ENCODE measurements at places on chromosomes 4 and X. TPM values are rescaled to one million over a fixed set of nuclear protein-coding genes. Genes with fewer than 3 reads are reported as not detected.

DNA sequence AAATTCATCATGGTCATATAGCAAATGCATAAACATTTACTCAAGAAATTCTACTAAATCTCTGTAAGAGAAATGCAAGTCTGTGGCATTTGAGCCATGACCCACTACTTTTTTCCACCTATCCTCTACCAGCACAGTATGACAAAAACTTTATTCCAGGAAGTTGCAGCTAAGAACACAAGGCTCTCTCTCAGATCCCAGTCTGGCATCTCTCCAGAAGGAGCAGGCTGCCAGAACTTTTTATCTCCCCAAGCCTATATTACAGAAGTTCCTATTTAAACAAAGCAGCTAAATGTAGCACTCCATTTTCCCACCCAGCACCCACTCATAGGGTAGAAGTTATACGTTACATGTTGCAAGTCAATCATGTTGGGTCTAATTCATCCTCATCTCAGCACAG, 49.3 kb upstream of the EPGN start:
- no peak for DNase-seq

GRCh38 chr4:101807351-101807750, 16.8 kb downstream of the BANK1 start:
- no peak for DNase-seq

- no peak for DNase-seq
These were observed 37.7 kb downstream of the HAND2 start for GRCh38 chr4:173492315-173492714.

DNA sequence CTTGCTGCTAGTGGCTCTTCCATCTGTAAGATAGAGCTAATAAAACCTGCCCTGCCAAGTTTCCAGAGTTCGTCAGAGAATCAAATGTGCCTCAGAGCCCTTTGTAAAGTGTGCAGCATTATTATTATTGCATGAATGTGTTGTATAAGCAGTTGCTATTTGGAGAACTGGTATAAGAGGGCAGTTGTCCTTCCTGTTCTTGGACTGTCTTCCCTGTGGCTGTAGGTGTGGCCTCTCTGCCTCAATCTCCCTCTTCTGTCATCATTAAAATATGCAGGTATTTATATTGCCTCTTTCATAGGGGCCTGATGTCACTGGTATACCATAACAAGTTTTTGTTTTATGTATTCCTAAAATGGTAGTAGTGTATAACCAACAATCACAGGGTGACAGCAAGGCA, 3.8 kb downstream of the MTM1 start:
- DNase-seq: no peak

DNA sequence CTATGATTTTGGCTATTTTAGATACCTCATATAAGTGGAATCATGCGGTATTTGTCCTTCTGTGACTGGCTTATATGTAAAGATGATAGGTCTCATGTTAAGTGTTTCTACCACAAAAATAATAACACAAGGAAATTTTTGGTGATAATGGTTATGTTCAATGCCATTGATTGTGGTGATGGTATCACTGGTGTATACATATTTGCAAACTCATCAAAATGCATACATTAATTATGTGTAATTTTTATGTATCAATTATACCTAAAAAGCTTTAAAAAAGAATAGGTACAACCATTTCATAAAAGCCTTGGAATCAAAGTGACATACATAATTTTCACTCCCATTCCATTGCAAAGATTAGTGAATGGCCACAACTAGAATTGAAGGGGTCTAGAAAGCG, 178.3 kb upstream of the FMR1 start:
- DNase-seq: no peak

- peak; percentile 54 for DNase-seq
These were observed 10.4 kb downstream of the L1CAM start for GRCh38 chrX:153875391-153876111.

DNA sequence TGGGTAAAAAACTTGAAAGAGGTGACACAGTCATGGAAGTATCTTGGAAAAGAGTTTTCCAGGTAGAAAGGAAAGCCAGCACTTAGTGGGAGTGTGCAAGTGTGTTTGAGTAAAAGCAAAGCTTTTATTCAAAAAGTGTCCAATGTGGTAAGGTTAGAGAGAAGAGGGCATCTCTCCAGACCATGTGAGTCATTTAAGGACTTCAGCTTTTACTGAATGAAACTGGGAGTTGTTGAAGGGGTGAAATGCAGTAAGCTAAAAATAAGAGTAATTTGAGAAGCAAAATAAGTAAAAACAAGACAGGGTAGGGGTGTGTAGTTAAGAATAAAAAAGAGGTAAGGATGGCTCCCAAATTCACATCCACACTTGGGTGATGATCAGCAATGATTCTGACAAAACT, 238.9 kb downstream of the SLC7A11 start:
- DNase-seq: no peak

GRCh38 chr4:12712648-12713339, 771.3 kb downstream of the RAB28 start:
- no peak for DNase-seq

DNA sequence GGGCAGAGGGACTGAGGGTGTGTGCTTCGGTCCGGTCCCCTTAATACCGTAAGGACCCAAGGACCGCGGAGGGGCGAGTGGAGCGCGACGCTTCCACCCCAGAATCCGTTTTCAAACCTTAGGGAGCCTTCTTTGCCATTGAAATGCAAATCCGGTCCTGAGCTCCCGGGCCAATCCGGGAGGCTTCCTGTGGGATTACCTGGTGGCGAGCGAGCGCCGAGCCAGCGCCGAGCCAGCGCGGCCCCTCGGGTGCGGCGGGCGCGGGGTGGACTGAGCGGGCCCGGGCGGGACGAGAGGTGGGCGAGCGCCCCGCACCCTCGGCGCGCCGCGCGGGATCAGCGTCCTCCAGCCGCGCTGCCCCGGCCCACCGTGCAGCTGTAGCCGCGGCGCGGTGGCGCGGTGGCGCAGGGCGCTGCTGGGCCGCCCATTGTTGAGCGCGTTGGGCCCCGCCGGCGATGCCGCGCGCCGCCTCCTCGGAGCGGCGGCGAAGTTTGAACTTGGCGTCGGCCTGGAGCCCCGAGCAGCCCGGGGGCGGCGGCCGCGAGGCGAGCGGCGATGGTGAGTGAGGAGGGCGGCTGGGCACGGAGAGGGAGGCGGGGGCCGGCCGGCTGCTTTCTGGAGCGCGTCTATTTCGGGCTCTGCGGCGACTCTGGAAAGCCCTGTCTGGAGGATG, 208.7 kb downstream of the SOWAHB start:
- peak; percentile 39 for DNase-seq

GRCh38 chr4:176792326-176793059, at the start of gene VEGFC:
Gene VEGFC (minus strand): TSS chr4:176792922. CDS start chr4:176792311, 611 bp downstream.
- DNase-seq: peak; percentile 70

TKTL2 gene
- total RNA-seq: not detected

HEPH gene
- total RNA-seq: not detected

DNA sequence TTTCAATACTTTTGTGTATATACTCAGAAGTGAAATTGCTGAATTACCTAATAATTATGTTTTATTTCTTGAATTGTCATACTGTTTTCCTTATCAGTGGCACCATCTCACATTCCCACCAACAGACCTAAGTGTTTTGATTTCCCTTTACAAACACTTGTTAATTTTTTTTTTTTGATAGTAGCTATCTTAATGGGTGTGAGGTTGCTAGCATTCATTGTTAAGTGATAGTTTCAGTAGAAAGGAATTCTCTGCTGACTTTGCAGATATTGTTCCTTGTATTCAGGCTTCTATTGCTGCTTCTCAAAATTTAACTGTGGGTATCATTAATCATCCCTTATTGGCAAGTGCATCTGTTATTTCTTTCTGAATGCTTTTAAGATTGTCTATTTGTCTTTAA, 927.5 kb upstream of the SLIT2 start:
- no peak for DNase-seq

GRCh38 chr4:8101213-8102075, 57.2 kb downstream of the ABLIM2 start:
- DNase-seq: peak; percentile 21

MOB1B gene
- total RNA-seq: 5.0 TPM

- peak; percentile 10 for DNase-seq
These were observed 173.9 kb upstream of the KLF3 start for GRCh38 chr4:38489924-38490639.

- no peak for DNase-seq
These were observed 51.2 kb upstream of the C1QTNF7 start for GRCh38 chr4:15376594-15376993.

DNA sequence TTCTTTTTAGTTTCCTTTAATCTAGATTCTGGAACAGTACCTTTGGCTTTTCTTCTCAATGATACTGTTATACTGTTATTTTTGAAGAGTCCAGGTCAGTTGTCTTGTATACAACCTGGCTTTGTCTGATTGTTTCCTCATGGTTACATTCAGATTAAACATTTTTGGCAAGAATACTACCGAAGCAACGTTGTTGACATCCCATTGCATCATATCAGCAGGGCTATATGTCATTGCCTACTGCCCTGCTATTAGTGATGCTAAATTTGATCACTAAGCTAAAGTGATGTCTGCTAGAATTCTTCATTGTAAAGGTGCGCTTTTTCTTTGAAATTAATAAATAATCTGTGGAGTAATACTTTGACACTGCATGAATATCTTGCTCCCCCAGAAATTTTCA, 5.8 kb upstream of the ATP1B4 start:
- no peak for DNase-seq
